HCT116 (cell line): ENCODE measurements at places on chromosomes 11 and 22.

DNA sequence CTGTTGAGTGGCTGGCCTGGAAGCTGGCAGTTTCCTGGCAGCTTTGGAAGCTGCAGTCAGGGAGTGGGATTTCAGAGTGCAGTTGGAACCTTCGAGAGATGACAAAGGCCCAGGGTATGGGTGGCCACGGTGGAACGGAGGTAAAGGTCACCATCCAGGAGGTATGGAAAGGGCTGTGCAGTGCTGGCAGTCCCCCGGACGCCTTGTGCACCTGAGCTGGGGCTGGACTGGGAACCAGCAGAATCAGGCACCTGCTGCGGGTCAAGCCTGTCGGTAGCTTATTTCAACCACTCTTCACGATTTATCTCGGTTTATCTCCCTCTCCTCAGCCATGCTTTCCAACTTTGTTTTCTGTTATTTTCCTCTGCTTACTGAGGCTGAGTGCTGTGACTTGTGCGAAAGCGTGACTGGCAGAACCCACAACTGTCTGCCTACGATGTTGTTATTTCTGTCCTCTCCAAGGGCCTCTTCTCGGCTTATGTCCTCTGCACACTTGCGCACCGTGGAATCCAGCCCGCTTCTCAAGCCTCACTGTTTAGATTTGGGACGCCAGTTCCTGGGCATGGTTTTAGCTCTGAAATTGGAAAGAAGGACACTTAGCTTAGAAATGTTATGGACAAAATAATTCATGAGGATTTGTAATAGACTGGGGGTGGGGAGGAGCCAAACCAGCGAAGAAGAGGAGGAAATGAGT is 24.0 kb upstream of the ATXN10 start:
- DNase-seq = no peak

DNA sequence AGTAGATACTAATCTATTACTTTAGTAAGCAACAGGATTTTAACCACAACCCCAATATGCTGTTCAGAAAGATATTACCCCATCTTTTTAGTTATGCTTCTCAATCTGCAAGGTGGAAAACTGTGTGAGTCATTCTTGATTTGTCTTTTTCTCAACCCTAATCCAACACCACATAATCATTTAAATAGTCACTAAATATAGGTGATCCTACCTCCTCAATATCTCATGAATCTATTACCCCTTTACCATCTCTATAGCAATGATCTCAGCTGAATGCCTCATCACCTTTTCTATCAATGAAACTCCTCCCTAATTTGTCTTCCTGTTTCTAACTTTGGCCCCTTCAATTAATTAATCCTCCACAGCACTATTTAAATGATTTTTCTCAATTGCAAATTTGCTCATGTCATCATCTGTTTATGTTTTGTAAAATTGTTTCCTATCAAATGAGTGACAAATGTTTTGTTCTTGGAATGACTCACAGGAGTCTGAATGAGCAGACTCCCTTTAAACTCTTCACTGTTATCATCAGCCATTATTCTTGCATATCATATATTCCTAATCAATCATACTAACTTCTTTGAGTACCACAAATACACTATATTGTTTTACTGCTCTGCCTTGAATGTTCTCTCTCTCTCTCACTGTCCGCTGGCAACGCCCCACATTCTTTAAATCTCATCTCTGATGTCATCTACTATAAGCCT is 26.1 kb downstream of the SNX19 start:
- no peak for DNase-seq

DNA sequence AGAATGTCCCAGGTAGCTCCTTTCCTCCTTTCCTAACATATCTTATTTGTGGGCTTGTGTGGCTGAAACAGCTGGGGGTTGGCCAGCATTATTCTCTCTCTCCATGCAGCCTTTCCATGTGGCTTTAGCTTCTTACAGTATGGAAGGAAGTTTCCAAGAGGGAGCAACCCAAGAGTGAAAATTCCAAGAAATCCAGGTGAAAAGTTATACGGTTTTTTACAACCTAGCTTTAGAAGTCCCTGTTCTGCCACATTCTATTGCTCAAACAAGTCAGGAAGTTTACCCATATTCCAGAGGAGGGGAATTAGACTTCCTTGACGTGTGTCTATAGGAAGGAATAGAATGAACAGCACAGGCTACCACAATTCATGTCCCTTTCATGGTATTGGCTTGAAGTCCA is 10.0 kb upstream of the SWAP70 start:
- no peak for DNase-seq

DNA sequence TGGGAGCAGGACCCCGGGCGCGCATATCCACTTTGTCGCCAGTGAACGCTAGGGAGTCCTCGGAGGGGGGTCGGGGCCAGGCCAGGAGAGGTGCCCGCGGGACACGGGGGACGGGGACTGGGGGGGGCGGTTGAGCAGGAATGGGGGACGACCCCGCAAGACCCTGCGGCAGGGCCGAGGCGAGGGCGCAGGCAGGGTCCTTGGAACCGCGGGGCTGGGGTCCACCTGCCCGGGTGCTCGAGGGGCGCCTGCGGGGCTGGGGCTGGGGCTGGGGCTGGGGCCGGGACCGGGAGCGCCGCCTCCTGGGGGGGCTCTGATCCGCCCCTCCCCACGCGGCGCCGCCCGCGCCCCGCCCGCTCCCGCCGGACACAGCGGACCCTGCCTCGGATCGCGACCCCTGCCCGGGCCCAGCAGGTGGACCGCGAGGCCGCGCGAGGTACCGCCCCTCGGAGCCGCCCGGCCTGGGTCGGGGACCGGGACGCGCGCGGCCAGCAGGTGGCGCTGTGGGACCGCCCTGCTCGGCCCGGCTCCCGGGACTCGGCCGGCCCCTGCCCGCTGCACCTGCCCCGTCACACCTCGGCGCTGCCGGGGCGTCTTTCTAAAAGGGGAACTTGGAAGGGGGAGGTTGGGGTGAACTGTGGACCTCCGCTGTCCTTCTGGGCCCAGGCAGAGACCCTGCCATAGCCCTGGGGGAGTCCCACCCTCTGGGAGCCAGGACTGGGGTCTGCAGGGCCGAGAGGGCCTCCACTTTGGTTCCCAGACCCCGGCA is 11.0 kb downstream of the CRELD2 start:
- DNase-seq = no peak

DNA sequence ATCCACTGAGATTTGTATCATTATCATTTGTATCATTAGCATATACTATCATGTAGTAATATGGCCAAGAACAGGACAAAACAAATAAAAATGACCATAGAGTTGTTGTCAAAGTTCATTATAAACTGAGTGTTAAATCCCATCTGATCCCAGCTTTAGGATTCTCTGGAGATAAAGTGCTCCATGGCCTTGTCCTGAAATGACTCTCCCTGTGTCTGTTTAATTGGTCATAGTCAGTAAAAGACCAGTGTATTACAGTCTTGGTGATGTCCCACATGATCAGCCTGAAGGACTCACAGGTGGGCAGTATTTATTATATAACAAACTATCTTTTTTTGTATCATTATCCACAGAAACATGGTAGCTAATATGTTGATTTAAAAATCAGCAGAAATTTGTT is 361.6 kb downstream of the TMEM135 start:
- no peak for DNase-seq
